Activated naive CD4-positive, alpha-beta T cell (primary cell): ENCODE measurements at places on chromosomes 7 and 10.

DNA sequence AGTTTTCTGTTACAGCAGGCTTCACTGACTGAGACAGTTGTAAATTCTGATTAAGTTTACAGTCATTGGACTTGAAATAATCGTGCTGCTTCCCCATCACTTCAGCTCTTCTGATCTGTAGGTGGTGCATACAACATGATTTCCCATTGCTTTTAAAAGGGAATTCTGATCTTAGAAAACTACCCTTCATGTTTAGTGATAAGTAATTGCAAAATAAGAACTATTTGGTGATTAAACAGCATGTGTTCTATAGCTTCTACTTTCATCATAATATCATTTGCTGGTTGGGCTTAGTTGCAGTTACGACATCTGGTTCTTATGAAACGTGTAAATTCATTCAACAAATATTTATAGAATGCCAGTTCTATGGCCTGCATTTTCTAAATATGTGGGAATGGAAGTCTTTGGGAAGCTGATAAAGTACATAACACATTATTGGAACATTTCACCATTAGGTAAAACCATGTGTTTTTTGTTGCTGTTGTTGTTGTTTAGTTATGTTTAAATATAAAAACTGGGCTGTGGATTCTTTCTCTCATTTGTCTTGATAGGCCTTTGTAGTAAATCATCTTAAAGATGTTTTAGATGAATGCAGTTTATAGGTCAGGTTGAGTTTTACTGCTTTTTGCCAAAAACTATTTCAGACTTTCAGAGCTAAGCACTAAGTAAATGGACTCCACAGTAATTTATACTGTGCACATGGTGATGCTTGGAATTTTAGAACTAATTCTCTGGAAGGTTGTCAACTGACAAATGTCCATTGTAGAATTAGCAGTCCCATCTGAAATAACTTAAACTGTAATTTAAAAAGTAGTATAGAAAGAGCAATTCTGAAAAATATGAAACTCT is 13.1 kb downstream of the GNAI1 start:
- no peak for DNase-seq

DNA sequence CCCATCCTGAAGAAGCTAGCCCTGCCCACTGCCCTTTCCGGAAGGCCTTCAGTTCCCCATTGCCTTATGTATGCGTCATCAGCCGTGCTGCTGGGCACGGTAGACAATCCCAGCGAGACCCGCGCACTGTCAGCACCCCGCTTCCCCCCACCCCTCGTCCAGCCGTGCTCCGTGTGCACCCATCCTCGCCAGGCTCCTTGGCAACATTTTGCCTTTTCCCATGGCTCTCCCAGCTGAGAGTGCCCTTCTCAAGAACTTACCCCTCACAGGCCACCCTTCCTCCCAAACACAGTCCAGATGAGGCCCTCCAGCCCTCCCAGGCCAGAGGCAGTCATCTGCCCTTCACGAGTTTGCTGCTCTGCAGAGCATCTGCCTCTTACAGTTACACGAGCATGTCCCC is 633.8 kb upstream of the FOXK1 start:
- no peak for DNase-seq

DNA sequence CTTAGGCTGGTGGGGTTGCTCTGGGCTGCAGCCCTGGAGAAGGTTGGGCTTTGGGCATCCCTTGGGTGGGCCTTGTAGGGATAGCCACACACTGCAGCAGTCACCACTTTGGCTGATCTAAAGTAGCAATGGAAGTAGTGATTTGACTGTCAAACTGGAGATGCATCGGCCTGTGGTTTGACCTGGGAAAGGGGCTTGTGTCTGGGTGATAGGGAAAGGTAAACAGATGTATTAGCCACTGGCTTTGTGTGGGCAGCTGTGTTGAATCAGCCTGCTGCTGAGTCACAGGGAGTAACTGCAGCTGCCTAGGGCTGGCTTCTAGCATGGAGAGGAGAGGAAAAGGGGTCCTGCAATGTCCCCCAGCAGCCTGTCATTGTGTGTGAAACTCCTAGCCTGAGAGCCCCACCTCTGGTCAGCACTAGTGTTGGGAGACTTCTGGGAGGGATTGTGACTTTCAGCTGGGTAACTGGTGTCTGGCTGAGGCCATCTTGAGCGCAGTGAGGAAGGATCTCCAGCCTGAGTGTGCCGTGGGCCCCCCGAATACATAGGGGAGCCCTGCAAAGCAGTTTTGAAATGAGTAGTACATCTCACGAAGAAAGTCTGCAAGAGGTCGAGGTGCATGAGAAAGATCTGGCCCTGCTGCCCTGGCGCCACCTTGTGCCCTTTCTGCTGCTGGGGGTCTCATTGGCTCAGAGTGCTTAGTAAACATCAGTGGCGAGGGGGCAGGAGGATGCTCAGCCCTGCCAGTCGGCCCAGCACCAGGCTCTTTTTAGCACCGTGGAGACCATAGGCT is 117.3 kb downstream of the FANK1 start:
- no peak for DNase-seq

GRCh38 chr10:121509112-121509511 is 89.1 kb downstream of the FGFR2 start:
- DNase-seq: no peak

DNA sequence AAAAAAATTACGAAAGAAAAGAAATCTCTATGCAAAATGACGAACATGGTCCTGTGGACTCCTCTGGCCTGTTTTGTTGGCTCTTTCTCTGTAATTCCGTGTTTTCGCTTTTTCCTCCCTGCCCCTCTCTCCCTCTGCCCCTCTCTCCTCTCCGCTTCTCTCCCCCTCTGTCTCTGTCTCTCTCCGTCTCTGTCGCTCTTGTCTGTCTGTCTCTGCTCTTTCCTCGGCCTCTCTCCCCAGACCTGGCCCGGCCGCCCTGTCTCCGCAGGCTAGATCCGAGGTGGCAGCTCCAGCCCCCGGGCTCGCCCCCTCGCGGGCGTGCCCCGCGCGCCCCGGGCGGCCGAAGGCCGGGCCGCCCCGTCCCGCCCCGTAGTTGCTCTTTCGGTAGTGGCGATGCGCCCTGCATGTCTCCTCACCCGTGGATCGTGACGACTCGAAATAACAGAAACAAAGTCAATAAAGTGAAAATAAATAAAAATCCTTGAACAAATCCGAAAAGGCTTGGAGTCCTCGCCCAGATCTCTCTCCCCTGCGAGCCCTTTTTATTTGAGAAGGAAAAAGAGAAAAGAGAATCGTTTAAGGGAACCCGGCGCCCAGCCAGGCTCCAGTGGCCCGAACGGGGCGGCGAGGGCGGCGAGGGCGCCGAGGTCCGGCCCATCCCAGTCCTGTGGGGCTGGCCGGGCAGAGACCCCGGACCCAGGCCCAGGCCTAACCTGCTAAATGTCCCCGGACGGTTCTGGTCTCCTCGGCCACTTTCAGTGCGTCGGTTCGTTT is 83.5 kb upstream of the SLF2 start:
- no peak for DNase-seq

- no peak for DNase-seq
Observed at GRCh38 chr10:95300022-95300539, 9.3 kb upstream of the PDLIM1 start.

- no peak for DNase-seq
Observed at GRCh38 chr10:12503311-12503710, 154.0 kb downstream of the CAMK1D start.

- no peak for DNase-seq
Observed at GRCh38 chr7:150446288-150446938, 4.0 kb upstream of the GIMAP8 start.

DNA sequence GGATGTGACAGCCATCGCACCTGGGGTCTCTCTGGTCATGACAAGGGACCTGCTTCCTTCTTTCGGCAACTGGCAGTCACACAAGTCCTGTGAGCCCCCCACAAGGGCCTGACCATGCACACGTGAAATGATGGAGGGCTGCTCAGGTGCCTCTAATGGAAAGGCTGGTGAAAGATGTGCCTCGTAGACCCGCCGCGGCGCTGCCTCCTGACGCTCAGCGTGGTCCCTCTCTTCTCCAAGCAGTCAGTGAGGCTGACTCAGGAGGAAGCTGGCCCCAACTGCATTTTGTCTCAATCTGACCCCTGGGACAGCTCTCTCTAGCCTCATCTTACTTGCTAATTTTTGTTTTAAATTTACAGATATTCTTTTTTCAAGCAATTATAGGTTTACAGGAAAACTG is 100.9 kb downstream of the MAD1L1 start:
- DNase-seq: no peak

- no peak for DNase-seq
Observed at GRCh38 chr7:66747881-66748511, 7.5 kb downstream of the RABGEF1 start.

GRCh38 chr10:132209130-132209529 is 22.4 kb downstream of the DPYSL4 start:
- no peak for DNase-seq

DNA sequence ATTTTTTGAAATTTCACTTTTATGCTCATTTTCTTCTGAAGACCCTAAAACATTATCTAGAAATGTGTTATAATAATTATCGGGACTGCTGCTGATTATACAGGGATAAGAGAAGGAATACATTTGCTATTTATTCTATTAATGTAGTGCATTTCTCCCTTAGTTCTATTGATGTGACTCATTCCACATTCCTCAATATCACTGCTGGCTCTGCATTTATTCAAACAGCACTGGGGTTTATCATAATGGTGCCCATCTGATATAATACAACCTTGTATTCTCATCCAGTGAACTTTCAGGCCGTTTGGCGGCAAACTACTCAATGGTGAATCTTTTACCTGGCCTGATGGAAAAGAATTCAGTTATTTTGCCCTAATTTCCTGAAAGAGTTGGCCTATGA is 7.8 kb downstream of the KCND2 start:
- no peak for DNase-seq

- DNase-seq: no peak
Observed at GRCh38 chr7:95018021-95018420, 110.6 kb downstream of the PPP1R9A start.

GRCh38 chr7:33806298-33807154 is 98.8 kb upstream of the BMPER start:
- DNase-seq: no peak

- DNase-seq: no peak
Observed at GRCh38 chr10:18252086-18252485, 111.9 kb downstream of the CACNB2 start.

DNA sequence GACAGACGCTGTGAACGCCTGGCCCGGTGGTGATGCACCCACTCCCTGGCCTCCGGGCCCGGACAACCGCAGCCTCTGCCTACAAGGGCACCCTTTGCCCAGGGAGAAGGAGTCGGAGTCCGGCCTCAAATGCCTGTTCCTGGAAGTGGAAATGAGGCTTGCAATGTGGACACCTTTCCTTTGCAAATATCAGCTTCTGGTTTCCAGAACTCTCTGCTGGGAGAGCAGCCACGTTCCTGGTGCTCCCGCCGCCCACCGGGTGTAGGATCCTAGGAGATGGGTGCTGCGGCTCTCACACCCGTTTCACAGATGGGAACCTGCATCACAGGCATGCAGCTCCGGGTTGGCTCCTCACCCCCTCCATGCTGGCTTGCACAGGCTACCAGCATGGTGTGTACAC is 2.9 kb downstream of the FOXL3 start:
- no peak for DNase-seq

- DNase-seq: no peak
Observed at GRCh38 chr7:107632492-107632865, 28.1 kb upstream of the SLC26A4 start.

- DNase-seq: no peak
Observed at GRCh38 chr7:107591421-107591820, 11.4 kb downstream of the BCAP29 start.

DNA sequence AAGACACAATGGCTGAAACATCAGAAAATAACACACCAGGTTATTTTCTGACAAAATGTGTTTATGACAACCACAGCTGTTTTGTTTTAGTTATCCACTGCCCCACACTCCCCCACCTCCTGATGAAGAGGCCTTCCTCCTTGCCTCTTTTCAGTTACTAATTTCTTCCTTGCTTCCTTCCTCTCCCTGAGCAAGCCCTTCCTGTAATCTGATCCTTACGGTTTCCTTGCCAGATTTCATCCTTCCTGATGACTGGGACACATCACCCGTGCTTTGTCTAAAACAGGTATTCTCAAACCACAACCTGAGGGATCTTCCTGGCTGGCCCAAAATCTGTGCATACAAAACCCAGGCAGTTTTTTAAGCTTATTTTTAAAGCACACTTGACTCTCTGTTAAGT is 39.4 kb downstream of the CHST15 start:
- no peak for DNase-seq

GRCh38 chr7:130367836-130368746 is 12.2 kb upstream of the CPA1 start:
- no peak for DNase-seq

- no peak for DNase-seq
Observed at GRCh38 chr7:121153995-121154394, 165.5 kb downstream of the CPED1 start.

- no peak for DNase-seq
Observed at GRCh38 chr7:156640949-156641485, 443 bp downstream of the RNF32 start.

- no peak for DNase-seq
Observed at GRCh38 chr7:6251653-6252052, 20.8 kb downstream of the CYTH3 start.

DNA sequence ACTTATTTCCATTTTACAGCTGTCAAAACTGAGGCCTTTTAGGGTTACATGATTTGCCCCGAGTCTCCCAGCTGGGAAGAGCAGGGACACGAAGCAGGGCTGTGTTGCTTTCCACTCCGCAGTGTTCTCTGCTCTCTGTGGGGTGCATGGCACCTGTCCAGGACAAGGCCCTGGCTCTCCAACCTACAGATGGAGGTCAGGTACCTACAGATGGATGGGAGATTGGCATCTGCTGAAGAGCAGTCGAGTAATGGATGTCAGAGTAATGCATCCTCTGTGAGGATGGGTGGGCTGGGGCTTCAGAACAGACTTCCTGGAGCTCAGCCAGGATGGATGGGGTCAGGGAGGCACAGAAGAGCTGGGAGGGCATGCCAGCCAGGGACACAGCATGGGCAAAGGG is 85.0 kb downstream of the EMX2 start:
- no peak for DNase-seq

- DNase-seq: no peak
Observed at GRCh38 chr10:55287346-55287745, 486.3 kb upstream of the PCDH15 start.

GRCh38 chr7:121000081-121000983 is 11.8 kb downstream of the CPED1 start:
- DNase-seq: no peak

GRCh38 chr7:105786520-105787470 is 89.6 kb downstream of the ATXN7L1 start:
- DNase-seq: no peak
